Activated T-helper 1 cell treated with anti-CD3 and anti-CD28 coated beads, Interleukin-2, amount 50 U/mL, for 16 hours (primary cell): ENCODE measurements at places on chromosomes 16 and 17.
A peak's percentile ranks its signal among the peaks of the same experiment; 100 is the strongest.

- no peak for DNase-seq
These were observed 12.8 kb upstream of the PCTP start for GRCh38 chr17:55737976-55738501.

DNA sequence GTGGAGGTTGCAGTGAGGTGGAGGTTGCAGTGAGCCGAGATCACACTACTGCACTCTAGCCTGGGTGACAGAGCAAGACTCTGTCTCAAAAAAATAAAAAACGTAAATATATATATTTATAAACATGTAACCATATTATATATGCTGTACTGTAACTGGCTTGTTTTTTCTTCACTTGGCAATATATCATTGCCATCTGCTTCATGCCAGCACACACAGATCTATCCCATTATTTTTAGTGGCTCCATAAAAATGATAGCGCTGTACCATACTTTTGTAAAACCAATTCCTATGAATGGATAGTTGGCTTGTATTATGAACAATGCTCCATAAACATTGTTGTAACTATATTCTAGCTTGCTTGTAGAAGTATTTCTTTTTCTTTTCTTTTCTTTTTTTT is 49.5 kb downstream of the GPRC5B start:
- DNase-seq = no peak

DNA sequence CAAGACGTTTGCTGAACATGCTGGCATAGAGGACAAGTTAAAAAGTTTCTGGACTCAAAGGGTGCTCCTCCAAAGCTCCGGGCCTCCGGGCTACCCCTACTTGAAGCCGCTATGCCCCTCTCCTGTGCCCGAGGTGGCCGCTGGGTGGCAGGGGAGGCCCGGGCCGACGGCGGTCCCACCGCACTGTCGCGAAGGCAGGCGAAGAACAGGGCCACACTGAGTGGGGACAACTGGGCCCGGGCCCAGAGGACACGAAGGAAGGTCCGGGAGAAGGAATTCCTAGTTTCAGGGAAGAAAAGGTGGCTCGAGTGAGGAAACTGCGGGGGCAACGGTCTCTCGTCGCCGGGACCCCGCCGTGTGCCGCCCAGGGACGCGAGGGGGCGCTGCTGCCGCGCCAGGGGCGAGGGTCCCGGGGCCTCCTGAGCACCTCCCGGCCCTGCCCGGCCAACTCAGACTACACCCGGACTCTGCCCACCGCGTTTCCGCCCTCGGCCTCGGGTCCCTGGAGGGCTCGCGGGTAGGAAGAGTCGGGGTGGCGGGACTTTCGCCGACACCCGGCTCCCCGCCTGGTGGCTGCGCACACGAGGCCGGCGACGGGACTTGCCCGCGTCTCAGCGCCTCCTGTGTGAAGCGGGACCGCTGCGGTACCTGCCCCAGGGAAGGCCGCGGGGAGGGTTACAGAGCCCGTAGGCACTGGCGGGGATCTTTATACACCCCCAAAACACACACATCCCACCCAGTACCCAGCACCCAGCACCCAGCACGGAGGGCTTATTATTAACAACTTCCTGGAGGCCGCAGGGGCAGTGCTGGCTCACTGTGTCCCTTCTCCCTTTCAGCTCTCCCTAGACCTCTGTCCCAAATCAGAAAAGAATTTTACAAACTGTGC is 772 bp upstream of the CHCT1 start:
- peak; percentile 59 for DNase-seq

- no peak for DNase-seq
These were observed 48.8 kb downstream of the PIPOX start for GRCh38 chr17:29091606-29092289.

DNA sequence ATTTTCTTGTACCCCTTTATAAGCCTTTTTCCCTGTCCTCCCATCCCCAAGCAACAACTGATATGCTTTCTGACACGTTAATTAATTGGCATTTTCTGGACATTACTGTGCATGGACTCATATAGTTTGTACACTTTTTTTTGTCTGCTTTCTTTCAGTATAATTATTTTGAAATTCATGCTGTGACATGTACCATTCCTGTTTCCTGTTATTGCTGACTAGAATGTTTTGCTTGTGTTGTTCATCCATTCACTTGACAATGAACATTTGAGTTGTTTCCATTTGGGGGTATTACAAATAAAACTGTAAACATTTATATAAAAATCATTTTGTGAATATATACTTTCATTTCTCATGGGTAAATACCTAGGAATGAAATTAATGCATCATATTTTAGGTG is 50.6 kb downstream of the RBBP6 start:
- no peak for DNase-seq

DNA sequence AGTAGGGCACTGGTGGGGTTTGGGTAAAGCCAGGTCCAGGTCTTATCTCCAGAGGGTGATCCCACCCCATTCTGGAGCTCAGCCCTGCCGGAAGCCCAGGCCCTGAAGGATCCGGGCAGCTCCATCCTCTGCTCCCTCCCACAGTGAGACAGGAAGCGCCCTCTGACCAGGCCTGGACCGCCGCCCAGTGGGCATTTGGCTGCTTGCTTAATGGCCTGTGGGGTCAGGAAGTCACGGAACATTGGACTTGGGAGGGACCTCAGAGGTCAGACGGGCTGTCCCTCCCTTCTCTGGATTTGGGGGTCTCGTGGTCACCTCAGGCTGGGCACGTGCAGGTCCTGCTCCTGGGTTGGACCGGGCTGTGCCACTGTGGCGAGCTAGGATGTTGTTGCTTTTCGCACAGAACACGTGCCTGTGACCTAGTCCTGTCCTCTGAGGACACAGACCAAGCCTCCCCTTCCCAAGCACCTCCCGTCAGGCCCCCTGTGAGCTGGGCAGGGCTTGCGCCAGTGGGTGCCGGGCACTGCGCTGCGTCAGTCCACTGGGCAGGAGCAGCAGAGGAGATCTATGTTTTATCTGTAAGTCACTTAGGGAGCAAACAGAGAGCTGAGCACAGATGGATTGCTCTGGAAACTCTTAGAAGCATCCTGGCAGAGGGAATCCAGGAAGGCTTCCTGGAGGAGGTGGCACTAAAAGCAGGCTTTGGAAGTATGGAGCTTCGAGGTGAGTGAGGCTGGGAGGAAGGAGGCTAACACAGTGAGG is 49.4 kb upstream of the GSE1 start:
- DNase-seq = no peak

DNA sequence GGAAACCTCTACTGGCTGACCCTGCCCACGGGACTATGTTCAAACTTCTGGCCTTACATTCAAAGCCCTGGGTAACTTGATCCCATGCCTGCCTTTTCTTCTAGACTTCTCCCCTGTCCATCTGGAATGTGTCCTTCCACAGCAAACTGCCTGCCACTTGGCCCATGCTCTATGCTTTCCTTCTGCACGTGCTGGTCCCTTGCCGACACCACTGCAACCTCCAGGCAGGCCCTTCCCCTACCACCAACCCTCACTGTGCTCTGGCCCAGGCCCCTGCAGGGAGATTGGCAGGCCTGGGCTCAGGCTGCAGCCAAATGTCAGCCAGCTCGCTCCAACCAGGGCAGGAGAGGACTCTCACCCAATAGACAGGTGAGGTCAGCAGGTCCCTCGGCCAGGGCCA is 11.0 kb downstream of the HSD11B2 start:
- no peak for DNase-seq

GRCh38 chr16:19997264-19997663 is 76.4 kb downstream of the GPR139 start:
- DNase-seq = no peak

GRCh38 chr17:19019041-19019941 is 14.7 kb upstream of the FAM83G start:
- DNase-seq = no peak

DNA sequence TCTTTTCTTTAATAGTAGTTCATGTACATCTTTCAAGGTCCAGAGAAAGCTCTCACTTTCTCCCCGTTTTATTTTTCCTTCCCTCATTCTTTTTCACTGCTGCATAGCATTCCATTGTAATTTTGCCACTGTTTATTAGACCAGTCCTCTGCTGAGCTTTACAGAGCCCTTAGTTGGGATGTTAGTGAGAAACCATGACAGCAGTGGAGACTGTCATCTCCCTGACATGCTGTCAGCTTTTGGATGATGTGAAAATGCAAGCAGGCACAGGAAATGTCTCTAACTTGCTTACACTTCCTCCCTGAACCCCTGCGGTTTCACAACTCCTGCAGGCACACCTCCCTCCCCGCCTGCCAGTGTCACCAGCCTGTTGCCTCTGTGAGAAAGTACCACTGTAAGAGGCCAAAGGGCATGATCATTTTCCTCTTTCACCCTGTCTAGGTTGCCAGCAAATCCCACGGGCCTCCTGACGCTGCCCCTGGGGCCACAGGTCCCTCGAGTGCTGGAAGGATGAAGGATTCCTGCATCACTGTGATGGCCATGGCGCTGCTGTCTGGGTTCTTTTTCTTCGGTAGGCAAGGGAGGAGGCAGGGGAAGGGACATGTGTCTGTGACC is at the start of gene ITGAL:
TSS of gene ITGAL (plus strand) at position 415 of the 615 bp plus-strand sequence. CDS start at position 511, 96 bp downstream.
- DNase-seq = peak; percentile 78

- no peak for DNase-seq
These were observed 10.1 kb upstream of the STX4 start for GRCh38 chr16:31023252-31023602.

- no peak for DNase-seq
These were observed at the start of gene ITPRIPL2 for GRCh38 chr16:19113577-19114358. TSS of gene ITPRIPL2 (plus strand) at chr16:19113964. CDS start at chr16:19114462, 498 bp downstream.

DNA sequence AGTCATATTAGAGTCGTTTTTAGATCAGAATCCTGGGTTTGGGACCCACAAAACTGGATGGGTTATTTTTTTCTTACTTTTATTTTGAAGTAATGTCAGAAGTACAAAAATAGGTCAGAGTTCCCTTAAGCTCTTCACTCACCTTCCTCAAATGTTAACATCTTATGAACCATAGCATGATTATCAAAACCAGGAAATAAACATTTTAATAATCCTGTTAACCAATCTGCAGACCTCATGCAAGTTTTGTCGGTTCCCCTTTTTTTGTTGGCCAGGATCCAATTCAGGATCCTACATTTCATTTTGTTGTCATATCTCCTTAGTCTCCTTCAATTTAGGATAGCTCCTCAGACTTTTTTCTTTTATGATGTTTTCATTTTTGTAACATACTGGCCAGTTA is 162.0 kb downstream of the CHD9 start:
- no peak for DNase-seq

DNA sequence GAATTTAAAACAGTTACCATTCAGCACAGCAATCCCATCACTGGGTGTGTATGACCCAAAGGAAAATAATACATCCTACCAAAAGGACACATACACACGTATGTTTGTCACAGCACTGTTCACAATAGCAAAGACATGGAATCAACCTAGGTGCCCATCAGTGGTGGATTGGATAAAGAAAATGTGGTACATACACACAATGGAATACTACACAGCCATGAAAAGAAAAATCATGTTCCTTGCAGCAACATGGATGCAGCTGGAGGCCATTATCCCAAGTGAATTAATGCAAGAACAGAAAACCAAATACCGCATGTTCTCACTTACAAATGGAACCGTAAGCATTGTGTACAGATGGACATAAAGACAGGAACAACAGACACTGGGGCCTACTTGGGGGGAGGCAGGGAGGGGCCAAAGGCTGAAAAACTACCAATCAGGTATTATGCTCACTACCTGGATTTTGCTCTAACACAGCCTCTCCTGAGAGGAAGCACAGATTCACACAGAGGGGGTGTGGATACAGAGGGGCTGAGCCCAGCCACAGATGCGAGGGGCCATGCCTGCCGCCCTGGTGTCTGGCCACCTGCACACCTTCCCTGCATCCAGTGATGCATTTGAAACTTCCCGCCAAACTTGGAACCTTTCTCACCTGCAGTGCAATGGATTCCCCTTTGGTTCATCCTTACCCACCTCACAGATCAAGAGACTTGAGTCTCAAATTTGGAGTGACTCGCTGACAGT is 55.9 kb downstream of the USP22 start:
- no peak for DNase-seq

DNA sequence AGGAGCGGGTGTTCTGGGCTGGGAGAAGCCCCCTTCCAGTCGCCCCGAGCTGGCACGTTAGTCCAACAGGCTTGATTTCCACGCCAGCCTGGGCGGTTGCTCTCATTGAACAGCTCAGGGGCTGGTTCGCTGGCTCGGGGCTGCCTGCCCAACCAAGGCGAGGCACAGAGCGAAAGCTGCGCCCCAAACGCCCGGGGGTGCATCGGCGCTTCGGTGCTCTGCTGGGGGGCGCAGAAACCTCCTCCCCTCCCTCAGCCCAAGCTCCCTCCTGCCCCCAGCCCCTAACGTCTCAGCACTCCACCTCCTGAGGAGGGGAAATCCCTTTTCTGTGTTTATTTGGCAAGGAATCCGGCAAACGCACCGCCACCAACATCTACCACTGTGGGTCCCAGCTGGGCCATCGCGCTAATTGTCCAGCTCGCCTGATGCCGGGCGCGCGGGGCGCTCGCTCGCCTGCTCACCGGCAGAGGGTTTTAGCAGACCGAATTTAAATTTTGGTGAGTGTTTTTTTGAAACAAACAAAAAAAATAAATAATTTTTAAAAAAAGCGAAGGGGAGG is 29.5 kb upstream of the RBFOX1 start:
- no peak for DNase-seq

DNA sequence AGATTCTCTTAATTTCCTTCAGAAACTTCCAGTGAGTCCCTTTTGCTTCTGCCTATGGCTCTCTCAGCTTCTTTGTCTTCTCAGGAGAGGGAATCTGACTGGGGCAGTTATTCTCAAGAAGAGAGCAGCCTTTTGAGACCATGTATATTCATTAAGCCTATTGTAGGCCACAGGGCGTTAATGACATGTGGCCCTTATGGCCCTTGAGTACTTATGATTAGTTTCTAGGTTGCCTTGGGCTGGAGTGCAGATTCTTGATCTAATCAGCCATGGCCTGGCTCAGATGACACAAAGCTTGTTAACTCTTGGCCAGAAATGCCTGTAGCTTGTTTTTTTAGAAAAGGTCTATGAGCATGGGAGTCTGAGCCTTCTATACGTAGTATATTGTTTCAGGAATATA is 17.4 kb downstream of the MFSD11 start:
- no peak for DNase-seq

DNA sequence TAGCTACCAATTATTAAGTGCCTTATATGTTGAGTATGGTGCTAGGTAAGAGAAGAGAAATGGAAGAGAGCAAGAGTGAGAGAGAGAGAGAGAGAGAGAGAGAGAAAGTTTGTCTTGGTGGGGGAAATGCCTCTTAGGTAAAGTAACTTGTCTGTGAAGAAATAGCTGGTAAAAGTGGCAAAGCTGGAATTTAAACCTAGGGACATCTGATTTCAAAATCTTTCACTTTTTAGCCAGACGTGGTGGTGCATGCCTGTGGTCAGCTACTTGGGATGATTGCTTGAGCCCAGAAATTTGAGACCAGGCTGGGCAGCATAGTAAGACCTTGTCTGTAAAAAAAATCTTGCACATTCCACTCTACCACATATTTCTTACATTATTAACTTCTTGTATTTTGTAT is 23.0 kb upstream of the CDR2 start:
- DNase-seq = no peak
